T-cell (primary cell): ENCODE measurements at places on chromosomes 4 and X.

DNA sequence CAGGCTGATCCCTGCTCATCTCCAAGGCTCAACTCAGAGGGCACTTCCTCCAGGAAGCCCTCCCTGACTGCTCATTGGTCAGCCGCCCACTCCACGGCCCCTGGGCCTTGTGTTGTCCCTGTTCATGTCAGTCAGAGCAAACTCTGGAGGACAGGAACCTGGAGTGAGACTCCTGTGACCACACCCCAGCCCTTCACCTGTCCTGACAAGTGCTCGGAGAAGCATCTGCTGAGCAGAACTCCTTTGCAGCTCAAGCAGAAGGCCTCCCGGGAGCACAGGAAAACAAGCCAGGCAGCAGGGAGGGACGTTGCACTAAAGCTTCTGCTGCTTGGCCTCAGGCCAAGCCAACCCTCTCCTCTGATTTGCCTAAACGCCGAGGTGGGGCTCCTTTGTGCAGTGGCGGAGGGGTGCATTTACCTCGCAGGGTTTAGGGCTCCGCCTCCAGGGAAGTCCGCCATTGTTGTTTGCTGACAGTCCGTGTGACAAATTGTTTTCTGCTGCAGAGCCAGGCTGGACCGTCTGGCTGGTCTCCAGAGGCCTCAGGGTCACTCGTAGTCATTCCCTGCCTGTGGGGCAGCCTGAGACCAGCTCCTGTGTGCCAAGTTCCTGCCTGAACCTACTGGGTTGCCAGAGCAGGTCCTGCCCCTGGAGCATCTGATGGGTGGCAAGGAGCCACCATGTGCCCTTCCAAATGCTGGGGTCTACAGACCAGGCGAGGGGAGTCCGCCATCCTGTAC is 61.8 kb downstream of the C4orf50 start:
- no peak for DNase-seq

DNA sequence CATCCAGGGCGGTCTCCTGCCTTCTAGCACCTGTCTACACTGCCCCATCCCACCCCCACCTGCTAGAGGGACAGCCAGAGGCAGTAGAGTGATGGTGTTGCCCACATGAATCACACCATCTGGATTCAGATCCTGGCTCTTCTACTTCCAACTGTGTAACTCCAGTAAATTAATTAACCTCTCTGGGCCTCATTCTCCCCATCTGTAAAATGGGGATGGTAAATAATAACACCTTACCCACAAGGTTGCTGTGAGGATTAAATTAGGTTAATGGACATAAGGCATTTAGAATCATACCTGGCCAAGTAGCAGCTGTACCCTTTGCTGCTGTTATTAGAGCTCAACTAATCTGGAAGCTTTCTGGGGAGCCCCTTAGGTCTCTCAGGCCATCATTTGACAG is 149.6 kb upstream of the BCOR start:
- no peak for DNase-seq

DNA sequence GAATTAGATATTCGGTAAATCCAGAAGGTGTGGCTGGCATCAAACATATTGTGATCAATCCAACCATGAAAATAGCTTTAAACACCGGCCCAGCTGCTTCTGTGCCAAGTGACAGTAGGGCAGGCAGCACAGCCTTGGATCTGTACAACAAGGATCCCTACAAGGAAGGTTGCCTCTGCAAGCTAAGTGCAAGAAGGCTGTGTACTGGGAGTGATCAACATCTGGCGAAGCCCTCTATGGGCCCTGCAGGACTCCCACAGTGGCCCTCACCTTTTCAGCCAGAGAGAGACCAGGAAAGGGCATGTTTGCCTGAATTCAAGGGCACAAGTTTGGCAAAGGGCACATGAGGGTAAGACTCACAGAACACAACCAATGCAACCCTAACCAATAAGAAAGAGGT is 9.6 kb downstream of the IRS4 start:
- DNase-seq = no peak

- no peak for DNase-seq
Observed at GRCh38 chrX:65480960-65481359, 53.6 kb downstream of the LAS1L start.

DNA sequence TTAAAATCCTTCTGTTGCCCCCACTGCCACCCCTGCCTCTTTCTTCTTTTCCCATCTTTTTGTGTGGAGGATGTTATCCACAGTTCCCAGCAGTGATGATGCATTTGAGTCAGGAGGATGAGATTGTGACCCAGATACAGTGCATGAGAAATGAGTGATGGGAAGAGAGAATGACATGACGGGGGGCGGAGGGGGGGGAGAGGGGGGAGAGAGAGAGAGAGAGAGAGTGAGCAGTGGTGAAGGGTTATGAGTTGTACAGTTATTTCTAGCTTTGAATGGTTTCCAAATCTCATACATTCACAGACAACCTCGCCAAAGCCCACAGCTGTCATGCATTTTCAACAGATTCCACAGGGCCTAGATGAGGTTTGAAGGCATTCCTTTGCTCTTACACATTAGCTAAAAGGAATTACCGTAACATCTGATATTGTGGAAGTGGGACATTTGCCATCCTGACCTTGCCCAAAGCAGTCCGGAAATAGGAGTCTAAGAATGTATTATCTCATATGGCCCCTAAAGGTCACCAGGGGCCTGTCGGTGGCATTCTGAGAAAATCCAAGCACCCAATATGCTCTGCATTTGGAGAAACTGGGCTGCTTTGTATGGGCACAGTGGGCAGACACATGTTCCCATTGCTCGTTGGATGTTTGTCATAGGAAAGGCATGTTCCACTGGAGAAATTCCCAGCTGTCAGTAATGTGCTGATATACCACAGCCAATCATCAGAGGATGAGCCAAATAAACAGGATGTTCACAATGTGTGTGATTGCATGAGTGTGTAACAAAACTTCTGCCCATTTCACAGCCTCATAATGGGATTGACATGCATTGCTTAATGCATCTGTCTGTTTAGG is 435.8 kb downstream of the SPRY1 start:
- DNase-seq = no peak

- DNase-seq = no peak
Observed at GRCh38 chr4:28277931-28278330, 1417.3 kb downstream of the STIM2 start.

DNA sequence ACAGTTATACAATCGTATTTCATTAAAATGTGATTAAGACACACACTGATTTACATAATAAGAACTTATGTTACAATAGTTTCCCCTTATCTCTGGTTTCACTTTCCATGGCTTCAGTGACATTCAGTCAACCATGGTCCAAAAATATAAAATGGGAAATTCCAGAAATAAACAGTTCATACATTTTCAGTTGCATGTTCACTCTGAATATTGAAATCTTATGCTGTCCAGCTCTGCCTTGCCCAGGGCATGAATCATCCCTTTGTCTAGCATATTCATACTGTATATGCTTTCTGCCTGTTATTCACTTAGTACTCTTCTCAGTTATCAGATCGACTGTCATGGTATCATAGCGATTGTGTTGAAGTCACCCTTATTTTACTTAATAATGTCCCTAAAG is 173.8 kb upstream of the DCAF12L2 start:
- no peak for DNase-seq

- DNase-seq = no peak
Observed at GRCh38 chrX:111955901-111956300, 79.9 kb downstream of the TRPC5OS start.

DNA sequence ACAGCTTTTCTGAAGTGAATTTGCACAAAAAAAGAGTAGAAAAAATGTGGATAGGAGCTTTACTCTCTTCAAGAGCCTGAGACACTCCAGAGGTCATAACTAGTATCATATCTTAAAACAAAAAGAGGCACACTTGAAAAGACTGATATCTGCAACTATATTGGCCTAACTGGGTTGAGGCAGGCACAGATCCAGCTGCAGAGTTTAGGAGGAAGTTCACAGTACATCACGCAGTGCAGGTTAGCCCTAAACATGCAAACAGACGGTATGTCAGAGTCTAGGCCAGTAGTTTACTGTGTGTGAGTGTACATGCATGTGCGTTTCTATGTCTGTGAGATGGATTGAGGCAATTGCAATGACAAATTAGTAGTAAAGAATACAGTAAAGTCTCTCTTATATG is 24.2 kb upstream of the CT47A1 start:
- no peak for DNase-seq

- no peak for DNase-seq
Observed at GRCh38 chr4:140247237-140247636, 93.3 kb upstream of the MAML3 start.

GRCh38 chr4:128315756-128316520 is 28.3 kb upstream of the PGRMC2 start:
- DNase-seq = no peak

DNA sequence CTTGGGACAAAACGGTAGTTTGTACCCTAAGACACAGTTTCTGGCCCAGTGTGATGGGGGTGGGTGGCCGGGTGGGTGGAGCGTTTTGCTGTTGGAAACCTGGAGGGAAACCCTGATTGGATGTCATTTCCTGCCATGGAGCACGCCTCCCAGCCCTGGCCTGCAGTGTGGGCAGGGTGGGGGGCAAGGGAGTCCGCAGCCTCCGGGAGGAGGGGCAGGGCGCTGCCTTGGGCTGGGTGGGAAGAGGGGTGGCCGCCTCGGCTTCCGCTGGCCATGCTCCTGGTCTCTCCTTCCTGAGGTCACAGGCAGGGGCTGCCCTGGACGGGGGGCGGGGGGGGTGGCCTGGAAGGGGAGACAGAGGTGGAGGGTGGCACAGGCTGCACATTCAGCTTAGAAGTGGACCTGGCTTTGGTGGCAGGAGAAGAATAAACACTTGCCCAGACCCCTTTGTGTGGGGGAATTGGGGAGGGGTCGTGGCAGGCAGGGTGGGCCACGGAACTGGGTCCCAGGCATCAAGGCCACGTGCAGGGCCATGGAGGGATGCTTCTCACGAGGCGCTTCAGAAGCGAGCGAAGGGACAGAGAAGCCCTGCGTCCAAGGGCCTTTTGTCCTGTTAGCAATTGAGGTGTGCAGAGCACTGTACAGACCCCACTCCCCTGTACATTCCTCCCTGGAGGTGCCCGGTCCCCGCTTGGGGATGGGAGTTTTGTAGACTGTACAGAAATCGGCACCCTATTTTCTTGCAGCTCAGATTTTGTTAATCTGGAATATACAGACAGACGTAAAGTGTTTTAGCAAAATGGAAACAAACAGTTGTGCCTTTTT is 6.2 kb downstream of the NAT8L start:
- no peak for DNase-seq

DNA sequence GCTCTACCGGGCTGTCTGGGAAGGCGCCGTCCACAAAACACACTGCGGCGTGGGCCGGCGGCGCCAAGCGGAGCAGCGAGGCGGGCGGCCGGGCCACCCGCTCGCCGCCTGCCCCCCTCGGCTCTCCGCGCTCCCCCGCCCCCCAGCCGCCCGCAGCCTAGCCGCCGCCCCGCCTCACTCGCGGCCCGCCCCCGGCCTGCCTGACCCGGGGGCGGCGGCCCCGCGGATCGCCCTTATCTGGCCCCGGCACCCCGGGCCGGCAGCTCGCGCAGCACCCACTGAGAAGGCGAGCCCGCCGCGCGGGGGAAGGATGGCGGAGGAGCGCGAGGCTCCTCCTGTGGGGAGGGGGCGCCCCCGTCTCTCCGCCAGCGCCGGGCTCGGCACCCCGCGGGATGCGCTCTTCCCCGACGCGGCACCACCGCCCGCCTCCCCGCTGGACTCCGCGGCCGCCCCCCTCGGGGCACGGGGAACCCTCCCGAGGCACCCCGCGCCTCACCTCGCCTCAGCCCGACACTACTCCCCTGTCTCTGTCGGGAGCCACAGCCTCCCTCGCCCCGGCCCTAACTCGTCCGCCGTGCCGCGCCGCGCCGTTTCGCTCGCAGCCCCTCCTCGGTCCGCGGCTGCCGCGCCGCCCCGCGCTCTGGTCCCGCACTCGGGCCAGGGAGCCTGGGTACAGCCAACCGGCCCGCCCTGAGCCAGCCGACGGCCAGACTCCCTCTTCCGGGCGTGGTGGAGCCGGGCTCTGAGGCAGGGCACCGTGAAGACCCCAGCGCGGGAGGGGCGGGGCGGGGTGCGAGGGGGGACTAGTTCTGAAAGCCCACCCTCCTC is 566 bp downstream of the ATP11C start:
- peak; percentile 32 for DNase-seq

- DNase-seq = no peak
Observed at GRCh38 chrX:69113723-69114122, 51.5 kb downstream of the PJA1 start.

GRCh38 chr4:155704841-155705404 is 38.3 kb downstream of the GUCY1A1 start:
- no peak for DNase-seq

DNA sequence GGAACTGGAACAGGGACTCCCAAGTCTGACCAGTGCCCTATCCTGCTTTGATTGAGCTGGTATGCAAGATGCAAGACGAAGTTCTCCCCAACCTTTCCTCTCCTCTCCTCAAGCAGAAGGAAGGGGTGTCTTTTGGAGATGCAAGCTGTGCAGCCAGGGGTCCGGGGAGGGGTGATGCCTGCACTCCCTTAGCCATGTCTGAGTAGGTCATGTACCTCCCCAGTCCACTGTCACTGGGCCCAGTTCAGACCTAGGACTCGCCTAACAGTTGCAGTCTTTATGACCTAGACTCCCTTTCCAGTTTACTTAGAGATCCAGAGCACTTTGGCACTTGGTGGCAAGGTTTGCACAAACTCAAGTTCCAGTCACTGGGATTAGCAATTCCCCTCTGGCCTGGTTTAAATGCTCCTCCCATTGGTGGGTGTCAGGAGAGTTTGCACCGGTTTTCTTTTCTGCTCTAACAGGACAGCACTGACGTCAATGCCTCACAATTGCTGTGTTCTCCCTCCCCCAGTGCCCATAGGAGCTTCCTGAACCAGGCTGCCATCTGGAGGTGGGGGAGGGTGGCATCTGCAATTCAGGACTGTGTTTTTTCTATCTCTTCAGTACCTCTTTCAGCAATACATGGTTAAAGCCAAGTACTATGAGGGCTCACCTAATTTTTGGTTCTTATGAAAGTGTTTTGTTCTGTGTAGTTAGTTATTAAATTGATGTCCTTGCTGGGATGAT is 782.2 kb downstream of the ARAP2 start:
- no peak for DNase-seq

GRCh38 chr4:6668391-6668790 is 25.3 kb upstream of the S100P start:
- no peak for DNase-seq

DNA sequence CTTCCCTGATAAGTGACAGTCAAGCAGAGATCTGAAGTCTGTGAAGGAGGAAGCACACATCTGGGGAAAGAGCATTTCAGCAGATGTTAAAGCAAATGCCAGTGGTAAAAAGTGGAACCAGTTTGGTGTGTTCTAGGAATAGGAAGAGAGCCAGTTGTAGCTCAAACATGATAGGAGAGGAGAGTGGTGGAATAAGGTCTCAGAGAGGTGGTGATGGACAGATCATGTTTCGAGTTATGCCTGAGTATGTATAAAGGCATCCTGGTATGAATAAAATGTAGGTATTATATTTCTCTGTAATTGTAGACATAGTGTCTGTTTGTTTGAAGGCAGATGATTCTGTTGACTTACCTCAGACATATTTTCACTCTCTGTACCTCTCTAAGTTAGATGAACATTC is 89.1 kb downstream of the LARP7 start:
- no peak for DNase-seq

DNA sequence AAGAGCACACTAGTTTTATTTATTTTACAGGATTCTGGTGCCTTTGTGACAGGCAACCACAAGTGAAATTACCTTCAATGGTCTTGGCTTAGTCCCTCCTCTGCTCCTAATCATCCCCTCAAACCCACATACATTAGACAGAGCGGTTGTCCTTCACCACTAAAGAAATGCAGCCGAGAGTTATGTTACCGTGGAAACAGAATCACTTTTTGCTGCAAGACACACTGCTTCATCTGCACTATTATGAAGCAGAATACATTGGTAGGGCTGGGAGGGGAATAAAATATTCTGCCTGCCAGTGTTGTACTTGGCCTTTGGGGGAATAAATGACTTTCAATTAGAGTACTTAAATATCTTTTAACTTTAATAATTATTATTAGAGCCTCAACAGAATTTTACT is 75.2 kb downstream of the ARHGEF38 start:
- no peak for DNase-seq

- no peak for DNase-seq
Observed at GRCh38 chrX:102558607-102559006, 40.7 kb upstream of the ARMCX5 start.
